Astrocyte (in vitro differentiated cells and primary cell): ENCODE measurements at places on chromosomes 4 and X.

DNA sequence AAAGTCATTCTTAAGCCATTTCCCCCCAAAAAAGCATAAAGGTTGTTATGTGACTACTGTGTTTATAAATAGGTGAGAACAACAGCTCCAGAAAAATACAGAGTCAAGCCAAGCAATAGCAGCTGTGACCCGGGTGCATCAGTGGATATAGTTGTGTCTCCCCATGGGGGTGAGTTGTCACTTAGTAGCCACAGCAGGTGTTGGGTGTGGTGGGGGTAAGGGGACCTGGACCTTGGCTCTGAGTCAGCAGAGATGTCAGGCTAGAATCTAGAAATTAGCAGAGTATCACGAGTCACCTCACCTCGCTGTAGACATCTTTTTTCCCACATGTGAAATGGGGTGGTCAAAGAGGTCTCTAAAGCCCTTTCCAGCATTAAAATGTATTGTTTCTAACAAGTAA lies 42.4 kb downstream of the MOSPD2 start:
- peak; percentile 7 for DNase-seq

GRCh38 chrX:118964252-118964651 lies 10.2 kb upstream of the LONRF3 start:
- DNase-seq: no peak

DNA sequence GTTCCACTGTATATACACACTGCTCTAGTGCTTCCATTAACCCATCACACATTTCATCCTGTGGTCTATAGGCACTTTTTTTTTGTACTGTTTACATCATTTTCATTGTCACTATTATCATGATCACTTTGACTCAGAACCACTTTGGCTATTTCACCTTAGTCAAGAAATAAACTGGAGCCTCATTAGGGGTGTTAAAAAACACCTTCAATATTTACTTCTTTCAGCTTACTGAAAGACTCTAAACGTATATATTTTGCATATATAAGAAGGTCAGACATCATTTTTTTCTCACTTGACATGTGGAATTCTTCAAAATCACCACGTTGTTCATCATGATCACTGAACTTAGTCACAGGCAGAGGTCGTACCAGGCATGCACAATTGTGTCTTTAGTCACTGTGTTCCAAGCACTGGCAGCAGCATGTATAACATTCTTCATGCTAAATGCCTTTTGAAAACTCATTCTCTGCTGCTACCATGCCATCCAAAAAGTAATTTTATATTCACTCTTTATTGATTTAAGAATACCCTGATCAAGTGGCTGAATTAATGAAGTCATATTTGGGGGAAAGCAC lies 229.2 kb upstream of the ARSJ start:
- peak; percentile 30 for DNase-seq

GRCh38 chrX:22126327-22126726 lies 94.2 kb downstream of the PHEX start:
- DNase-seq: peak; percentile 25

DNA sequence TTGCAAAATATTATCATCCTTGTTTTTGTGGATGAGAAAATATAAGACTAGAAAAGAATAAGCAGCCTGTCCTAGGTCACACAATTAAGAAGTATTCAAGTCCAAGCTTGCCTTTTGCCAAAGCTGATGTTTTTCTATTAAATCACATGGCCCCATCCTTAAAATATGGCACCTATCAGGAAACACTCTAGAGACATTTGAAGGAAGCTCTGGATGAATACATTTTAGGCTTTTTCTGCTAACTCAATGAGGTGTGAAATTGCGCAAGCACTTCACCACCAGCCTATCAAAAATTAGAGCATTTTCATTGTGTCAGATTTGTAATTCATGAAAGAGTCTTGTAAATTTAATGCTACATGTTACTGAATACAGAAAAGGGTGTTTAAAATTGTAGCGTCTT lies 251.1 kb upstream of the MAD2L1 start:
- DNase-seq: no peak
